Thymus (tissue), 14 donors: ENCODE measurements at places on chromosomes 2 and 18. TPM values are rescaled to one million over a fixed set of nuclear protein-coding genes. Genes with fewer than 3 reads are reported as not detected.

The FBXO48 gene
- total RNA-seq: 0.66 TPM

The TPO gene
- 0.05 TPM for total RNA-seq

The FHOD3 gene
- 0.90 TPM for total RNA-seq

The KYNU gene
- total RNA-seq: 6.6 TPM

The FAP gene
- total RNA-seq: 1.5 TPM

The TDRD15 gene
- total RNA-seq: 0.05 TPM

The CD8B gene
- total RNA-seq: 666 TPM

- no peak overlapping the region for H3K4me3 ChIP-seq
- H3K36me3 ChIP-seq: no peaks in the 10 kb centered on the region
- DNase-seq: no peak
These were observed 421.1 kb downstream of the PTH2R start for GRCh38 chr2:208827549-208828221.

DNA sequence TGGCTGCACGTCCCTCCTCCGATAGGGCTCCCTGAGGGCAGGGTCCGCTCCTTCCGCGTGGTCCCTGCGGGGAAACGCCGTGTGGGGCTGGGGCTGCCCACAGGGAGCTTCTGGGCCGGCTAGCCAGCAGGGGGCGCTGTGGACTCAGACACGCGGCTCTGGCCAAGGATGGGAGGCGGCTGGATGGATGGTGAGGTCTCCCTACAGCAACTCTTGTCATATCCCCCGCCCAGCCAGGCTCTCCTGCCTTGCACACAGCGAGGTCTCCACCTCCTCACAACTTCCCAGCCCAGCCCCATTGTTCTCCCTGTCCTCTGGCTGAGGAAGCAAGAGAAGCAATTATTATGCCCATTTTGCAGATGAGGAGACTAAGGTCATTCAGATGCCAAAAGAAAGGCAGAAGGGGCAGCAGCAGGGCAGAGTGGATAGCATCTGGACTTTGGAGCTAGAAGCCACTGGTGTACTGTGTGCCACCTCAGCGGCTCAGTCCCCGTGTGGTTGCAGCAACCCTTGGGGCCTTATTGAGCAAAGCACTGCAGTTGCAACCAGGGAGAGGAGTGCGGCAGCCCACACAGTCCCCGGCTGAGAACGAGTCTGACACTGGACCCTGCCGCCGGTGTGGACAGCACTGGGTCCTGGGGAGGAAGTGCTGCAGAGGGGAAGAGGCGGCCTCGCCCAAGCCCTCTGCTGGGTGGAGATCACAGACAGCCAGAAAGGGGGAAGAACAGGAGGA, 99.0 kb downstream of the ZFP36L2 start:
- H3K4me1 ChIP-seq: peaks cover 97% of the 10 kb centered on the region
- H3K4me3 ChIP-seq: no peak overlapping the region
- DNase-seq: no peak
- H3K36me3 ChIP-seq: no peaks in the 10 kb centered on the region
- H3K27me3 ChIP-seq: no peaks in the 10 kb centered on the region

GRCh38 chr2:187580462-187581124, 26.4 kb upstream of the TFPI start:
- H3K27ac ChIP-seq: no peak overlapping the region
- no peaks in the 10 kb centered on the region for H3K4me1 ChIP-seq
- peak; percentile 51 for DNase-seq
- no peaks in the 10 kb centered on the region for H3K27me3 ChIP-seq
- H3K4me3 ChIP-seq: no peak overlapping the region

GRCh38 chr2:227324642-227324994, 433 bp upstream of the MFF start:
- peak overlapping the region; percentile 90 for H3K4me3 ChIP-seq
- no peak for DNase-seq
- no peaks in the 10 kb centered on the region for H3K36me3 ChIP-seq
- peaks cover 12% of the 10 kb centered on the region for H3K4me1 ChIP-seq

GRCh38 chr2:31097962-31098613, 40.2 kb downstream of the GALNT14 start:
- no peaks in the 10 kb centered on the region for H3K4me1 ChIP-seq
- DNase-seq: no peak
- H3K36me3 ChIP-seq: no peaks in the 10 kb centered on the region
- no peaks in the 10 kb centered on the region for H3K27me3 ChIP-seq
- no peak overlapping the region for H3K27ac ChIP-seq
- H3K4me3 ChIP-seq: no peak overlapping the region

GRCh38 chr2:56933976-56934375, 750.2 kb downstream of the CCDC85A start:
- no peak overlapping the region for H3K4me3 ChIP-seq
- H3K36me3 ChIP-seq: no peaks in the 10 kb centered on the region
- no peak overlapping the region for H3K27ac ChIP-seq
- H3K27me3 ChIP-seq: no peaks in the 10 kb centered on the region
- DNase-seq: no peak

DNA sequence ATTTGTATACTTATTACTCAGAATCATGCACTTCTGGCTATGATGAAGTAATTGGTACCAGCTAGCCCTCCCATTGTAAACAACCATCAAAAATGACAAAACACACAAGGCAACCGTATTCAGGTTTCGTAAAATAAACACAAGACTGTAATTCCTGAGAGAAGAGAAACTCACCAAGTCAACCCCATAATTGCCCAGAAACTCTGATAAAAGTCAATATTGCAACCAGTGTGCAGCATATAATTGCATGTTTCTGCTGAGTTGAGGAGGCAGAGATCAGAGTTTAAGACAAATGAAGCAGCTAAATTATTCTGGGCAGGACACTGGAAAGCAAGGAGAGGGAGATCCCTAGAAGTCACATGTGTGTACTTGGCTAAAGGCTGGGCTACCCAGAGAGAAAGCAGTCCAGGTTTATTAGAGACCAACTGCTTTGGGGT, 90.3 kb downstream of the ROCK2 start:
- no peak overlapping the region for H3K4me3 ChIP-seq
- H3K4me1 ChIP-seq: no peaks in the 10 kb centered on the region
- no peak for DNase-seq
- no peak overlapping the region for H3K27ac ChIP-seq

DNA sequence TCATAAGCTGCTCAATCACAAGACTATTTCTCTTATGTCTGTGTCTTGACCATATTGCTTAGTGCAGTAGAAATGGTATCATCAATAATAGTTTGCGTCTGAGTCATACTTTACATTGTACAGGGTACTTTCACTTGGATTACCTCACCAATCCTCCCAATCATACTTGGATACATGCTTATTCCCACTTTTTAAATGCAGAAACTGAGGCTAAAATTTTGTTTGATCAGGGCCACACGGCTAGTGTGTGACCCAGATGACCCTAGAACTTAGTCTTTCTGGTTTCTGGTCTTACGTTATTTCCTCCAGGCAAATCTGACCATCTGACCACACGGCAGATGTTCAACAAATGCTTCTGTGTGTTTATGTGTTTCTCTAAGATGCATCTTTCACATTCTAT, 23.8 kb upstream of the CCL20 start:
- no peaks in the 10 kb centered on the region for H3K4me1 ChIP-seq
- H3K36me3 ChIP-seq: no peaks in the 10 kb centered on the region
- H3K27me3 ChIP-seq: no peaks in the 10 kb centered on the region
- no peak overlapping the region for H3K4me3 ChIP-seq
- no peak for DNase-seq

GRCh38 chr2:230441227-230441897, 25.4 kb downstream of the SP100 start:
- no peak overlapping the region for H3K4me3 ChIP-seq
- H3K36me3 ChIP-seq: peaks cover 16% of the 10 kb centered on the region

DNA sequence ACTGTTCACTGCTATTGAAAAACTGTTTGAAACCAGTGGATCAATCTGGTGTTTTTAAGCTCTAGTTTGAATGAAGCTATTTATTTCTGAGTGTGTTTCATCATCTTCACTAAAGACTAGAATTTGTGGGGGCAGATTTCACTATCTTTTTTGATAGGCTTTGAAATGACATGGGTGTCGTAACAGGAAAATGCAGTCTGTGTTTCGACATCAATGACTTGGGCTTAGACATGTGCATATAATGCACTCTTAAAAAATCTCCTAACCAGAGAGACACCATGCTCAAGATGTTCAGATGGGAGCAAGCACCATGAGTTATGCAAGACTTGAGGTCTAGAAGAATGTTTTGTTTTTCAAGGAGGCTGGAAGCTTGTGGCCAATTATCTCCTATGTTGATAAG, 221.6 kb downstream of the GPD2 start:
- H3K27me3 ChIP-seq: no peaks in the 10 kb centered on the region
- no peak overlapping the region for H3K4me3 ChIP-seq
- no peaks in the 10 kb centered on the region for H3K4me1 ChIP-seq
- no peak for DNase-seq
- H3K36me3 ChIP-seq: no peaks in the 10 kb centered on the region

- no peaks in the 10 kb centered on the region for H3K27me3 ChIP-seq
- no peak for DNase-seq
- H3K36me3 ChIP-seq: no peaks in the 10 kb centered on the region
- no peak overlapping the region for H3K4me3 ChIP-seq
- H3K27ac ChIP-seq: no peak overlapping the region
These were observed 99.0 kb upstream of the CTDP1 start for GRCh38 chr18:79580498-79581171.

DNA sequence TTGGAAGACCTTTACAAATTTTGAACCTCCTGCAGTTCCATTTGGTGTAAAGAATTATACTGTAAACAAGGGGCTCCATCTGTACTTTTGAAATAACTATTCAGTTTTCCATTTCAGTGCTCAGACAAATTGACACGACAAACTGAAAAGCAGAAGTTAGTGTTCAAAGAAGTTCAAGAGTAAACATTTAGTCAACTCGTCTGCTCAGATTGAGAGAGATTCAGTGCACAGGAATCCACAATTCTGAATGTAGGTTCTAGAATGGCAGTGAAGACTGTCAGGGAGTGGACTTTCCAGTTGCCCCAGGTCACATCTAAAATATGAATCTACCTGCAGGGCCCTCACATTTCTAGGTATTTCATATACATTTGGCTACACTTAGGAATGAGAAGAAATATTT, 322.3 kb upstream of the TCF4 start:
- H3K4me1 ChIP-seq: no peaks in the 10 kb centered on the region
- DNase-seq: no peak
- H3K36me3 ChIP-seq: no peaks in the 10 kb centered on the region
- H3K4me3 ChIP-seq: no peak overlapping the region
